CD4-positive, alpha-beta T cell treated with Interleukin-4 for 1 hour (primary cell): ENCODE measurements at places on chromosomes 5 and 9.

DNA sequence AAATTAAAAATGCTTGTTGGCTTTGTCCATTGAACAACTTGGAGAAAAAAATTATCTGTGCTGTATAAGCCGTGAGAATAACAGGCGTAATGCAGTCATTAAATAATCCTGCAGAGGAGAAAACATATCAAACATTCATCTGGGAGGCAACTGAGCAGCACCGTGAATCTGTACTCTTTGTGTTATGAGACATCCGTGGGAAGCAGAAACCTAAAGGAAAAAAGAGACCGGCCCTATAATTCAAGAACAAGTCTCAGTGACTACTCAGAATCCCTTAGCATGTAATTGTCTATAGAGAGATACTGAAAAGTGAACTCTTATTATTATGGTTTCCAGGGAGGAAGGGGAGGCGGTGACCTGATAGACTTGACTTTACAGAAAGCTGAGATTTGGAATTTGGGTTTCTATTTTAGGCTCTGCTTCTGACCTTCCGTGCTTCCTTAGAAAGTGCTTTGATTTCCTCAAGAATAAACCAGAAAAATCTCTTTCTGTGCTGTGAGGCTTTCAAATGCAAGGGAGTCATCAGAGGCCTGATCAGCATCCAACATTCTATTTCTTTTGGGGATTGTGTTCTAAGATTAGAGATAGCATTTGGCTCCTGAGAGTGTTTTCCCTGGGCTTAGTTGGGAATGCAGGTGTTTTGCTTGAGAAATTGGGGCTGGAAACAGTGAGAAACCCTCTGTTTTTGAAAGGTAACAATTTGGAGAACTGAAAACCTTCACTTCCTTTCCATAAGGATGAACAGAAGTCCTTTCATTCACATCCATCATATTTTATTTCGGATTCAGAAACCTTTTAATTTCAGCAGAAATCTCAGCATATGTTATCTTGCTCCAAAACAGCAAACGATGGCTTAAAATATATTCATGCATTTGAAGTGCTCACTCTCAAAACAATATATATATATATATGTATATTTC is 296.7 kb downstream of the CSNK1G3 start:
- no peak for DNase-seq

- no peak for DNase-seq
These were observed 164.0 kb downstream of the TTC39B start for GRCh38 chr9:15142878-15143534.

DNA sequence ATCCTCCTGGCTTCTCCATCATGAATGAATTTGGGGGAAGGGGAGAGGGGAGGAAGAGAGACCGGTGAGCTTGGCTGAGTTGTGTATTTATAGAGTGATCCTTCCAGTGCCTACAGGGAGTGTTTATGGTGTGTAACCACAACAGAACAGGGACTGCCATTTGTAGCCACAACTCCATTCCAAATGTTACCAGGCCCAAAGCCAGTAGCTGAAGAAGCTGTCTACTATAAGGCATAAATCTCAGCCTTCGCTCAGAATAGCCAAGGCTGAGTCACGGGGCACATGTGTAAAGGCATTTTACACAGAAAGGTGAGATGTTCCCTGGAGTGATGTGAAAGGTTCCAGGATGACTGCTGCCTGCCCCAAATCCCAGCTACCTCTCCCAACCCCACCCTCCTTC is 2.5 kb downstream of the TMEM252 start:
- no peak for DNase-seq

DNA sequence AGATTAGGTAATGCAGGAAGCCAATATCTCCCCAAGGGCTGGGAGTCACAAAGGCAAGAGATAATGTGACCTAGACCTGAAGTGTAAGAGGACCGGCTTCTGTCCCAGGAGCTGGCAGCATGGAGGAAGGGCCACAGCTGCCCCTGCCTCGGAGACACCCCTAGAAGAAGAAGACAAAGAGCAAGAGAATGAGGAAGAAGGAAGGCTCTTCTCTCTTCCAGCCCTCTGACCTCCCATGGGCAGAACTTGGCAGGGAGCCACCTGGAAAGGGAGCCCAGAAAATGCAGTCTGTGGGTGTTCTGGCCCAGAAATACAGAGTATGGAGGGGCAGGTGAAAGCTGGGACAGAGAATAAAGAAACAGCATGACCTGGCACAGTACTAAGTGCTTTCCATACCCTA is 151.0 kb downstream of the C5orf15 start:
- no peak for DNase-seq

DNA sequence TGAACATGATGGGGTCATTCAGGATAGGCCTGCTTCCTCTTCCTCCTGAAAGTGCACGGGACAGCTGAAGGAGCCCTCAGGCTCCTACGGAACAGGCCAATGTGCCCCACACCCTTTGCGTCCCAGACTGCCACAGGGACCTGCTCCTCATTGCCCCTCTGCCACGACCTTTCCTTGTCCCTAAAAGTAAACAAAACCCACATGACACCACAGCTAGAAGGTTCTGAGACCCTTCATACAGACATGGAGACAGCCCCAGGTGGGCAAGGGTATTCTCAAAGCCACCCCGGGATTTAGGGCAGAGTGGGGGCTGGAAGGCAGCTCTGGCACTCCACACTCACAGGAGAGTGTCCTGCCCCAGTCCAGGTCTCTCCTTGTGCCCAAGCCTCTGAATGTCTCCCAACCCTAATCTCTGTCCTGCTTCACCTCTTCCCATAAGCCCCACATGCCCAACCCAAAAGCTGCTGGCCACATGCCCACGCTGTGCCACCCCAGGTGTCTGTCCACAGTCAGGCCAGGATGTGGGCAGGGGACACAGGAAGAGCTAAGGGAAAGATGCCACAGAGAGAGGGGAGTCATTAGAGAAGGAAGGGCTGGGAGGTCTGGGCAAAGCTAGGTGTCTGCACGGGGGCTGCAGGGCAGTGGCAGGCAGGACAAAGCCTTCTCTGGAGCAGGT is 800 bp downstream of the AMBP start:
- no peak for DNase-seq

DNA sequence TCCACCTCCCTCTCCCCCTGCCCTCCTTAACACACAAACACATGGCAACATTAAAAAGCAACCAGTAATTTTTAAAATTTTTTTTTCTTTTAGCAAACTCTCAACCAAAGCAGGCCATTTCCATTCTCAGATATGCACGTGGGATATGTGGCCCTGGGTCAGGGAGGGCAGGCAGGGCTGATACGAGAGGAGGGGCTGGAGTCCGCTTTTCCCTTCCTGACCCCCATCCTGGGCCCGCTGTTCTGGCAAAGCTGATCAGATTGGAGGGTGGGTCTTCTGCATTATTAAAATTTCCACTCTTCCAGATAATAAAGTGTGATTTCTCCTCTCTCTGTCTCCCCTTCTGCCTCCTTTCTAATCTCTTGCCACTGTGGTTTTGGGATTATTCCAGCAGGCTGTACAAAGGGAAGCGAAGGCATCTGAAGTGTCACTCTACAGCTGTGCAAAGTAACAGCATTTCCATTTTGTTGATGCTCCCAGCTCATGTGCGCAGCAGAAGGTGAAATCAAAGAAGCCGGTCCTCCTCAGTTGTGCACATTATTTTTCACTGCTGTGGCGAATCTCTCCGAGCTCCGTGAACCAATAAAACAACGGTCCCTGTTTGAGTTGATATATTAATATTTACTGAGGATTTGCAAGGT is 12.0 kb downstream of the IRX1 start:
- DNase-seq: no peak

DNA sequence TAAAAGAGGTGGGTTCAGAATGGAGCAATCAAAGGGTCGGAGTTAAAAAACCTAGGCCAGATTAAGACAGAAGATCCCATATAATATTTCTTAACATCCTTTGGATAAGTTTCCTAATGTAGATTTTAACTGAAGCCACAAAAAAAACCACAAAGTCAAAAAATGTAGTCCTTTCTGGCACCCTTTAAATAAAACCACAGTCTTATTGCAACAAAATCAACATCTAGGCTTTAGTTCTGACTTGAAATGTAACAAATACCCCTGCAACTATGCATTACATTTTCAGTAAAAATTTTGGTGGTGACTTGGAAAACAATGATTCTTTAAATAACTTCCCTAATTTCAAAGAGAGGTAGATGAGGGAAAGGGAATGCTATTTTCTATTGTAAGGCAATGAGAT is 109.2 kb downstream of the PSAT1 start:
- no peak for DNase-seq

GRCh38 chr5:143583409-143583808 is 179.9 kb upstream of the NR3C1 start:
- no peak for DNase-seq

GRCh38 chr9:105296877-105297287 is 52.4 kb downstream of the SLC44A1 start:
- DNase-seq: no peak

DNA sequence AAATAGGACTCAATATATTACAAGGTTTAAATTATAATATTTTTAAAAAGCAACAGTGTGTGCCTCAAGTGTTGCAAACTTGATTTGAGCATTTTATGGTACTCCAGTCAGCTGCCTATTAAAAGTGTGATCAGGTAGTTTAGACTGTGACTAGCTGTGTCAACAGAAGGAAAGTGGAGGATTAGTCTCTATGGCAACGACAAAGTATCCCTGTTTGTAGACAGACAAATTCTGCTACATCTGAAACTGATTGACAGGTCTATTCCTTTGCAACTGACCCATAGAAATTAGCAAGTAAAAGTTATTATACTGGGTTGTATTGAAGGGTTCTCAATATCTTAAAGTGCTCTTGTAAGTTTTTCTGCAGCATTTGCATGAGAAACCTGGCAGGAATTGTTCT is 249.8 kb upstream of the ARRDC3 start:
- no peak for DNase-seq

DNA sequence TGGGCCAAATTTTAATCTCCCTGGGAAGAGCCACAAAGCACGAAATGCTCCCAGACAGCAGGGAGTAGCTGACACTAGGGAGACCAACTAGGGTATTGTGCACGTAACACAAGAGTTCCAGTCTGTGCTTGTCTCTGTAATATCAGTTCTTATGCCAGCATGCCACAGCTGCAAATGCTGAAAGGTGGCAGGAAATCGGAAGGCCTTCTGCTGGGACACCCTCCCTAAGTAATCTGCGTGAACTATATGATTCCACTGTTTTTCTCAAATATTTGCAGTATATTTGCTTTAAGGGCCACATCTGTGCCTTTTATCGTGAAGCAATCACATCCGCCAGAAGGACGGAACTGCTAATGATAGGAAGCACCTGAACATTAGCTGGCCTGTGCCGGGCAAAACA is 12.6 kb downstream of the VLDLR start:
- DNase-seq: no peak

- DNase-seq: no peak
These were observed 154.4 kb downstream of the EPB41L4A start for GRCh38 chr5:112264666-112265065.

DNA sequence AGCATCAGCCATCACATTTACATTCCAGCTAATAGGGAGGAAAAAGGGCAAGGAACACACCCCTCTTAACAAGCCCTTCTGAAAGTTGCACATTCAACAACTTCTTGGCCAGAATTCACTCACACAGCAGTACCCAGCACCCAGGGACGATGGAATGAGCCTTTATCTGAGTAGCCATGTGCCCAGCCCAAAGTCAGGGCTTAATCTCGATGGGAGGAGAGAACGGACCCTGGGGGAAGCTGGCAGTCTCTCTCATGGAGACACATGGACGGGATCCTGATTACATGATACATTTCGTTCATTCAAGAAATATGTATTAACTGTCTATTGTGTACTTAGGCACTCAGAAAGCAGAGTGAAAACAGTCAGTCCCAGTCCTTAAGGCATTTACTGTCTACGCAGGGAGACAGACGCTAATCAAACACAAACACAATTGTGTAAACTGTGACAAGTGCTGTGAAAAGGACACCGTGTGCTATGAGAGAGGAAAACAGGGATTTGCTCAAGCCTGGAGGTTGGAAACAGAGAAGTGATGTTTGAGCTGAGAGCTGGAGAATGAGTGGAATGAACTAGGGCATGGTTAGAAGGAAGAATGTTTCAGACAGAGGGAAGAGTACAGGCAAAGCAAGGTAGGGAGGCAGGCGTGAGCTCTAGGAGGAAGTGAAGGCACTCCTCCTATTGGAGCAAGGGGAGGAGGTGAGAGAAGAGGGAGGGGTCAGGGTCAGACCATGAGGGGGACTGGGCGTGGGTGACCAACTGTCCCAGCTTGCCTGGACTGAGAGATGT is 7.4 kb downstream of the OTULINL start:
- no peak for DNase-seq

DNA sequence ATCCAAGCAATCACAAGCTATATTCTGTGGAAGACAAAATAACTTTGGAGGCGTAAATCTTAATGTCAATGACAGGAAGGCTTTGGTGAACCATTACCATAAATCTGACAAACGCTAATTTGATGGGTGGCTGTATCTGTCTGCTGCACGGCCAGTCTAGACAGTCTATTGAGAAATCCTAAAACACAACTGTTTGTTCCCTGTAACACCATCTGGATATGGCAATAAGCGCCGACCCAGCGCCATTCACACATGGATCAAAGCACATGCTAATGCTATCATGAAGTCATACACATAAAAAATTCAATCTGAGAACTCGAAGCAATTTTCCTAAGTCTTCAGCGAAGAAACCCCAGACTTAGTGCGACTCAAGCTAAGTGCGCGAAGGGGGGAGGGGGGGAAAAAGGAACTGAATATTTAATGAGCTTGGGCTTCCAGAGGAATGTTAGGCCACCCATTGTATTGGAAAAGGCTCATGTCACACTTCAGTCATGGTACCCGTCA is 95.1 kb downstream of the ARL15 start:
- no peak for DNase-seq

DNA sequence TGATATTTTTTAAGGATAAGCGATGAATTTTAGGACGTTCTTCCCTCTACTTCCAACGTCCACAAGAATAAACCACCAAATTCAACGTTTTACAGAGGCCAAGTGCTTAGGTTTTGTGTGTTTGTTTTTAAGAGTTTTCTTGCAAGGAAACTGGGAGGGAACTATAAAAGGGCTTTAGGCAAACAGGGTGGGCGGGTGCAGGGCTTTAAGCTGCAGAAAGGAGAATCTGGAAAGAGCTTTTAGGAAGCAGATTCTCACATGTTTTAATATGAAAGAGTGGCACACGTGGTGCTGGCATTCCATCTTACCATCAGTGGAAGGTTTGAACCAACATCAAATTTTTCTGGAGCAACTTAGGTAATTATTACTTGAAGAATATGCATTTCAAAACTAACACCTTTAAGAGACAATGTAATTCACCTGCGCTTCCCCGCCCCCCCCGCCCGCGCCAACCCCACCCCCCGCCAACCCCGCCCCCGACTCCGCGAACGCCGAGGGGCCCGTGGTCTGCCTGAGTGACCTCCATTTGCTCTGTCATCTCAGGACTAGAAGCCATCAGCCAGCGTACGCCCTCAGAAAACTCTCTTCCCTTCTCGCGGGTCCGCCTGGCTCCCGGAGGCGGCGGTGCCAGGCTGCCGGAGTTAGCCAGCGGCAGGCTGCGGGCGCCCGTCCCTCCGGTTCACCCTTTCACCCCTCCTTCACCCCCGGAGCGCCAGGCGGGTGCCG is 911 bp upstream of the PIK3R1 start:
- DNase-seq: no peak

- DNase-seq: no peak
These were observed 16.7 kb upstream of the IQGAP2 start for GRCh38 chr5:76386360-76386759.

GRCh38 chr5:116032094-116032517 is at the start of gene ARL14EPL:
ARL14EPL (plus strand) TSS chr5:116032472; CDS start chr5:116051466, 18,994 bp downstream.
- DNase-seq: peak; percentile 52
